Activated CD4-positive, alpha-beta T cell treated with anti-CD3 and anti-CD28 coated beads, Interleukin-2, amount 10 ng/mL, durations not matched to agents 24 days and 14 days (primary cell): ENCODE measurements at places on chromosomes 11 and 22.

- no peak for DNase-seq
Observed at GRCh38 chr11:905952-906351, 4.7 kb downstream of the CHID1 start.

DNA sequence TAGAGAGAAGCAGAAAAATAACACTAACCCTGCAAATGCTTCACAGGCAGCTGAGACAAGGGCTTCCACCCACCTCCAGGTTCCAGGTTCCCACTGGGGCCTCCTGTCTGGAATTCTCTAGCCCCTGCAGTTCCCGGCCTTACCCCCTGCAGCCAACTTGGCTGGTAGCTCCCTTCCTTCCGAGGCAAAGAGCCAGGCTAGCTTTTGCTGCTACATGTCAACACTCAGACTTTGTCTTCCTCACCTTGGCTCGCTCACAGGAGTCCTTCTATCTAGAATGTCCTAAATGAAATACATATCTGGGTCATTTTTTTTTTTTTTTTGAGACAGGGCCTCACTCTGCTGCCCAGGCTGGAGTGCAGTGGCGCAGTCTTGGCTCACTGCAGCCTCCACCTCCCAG lies 9.9 kb upstream of the TTLL1 start:
- DNase-seq = no peak

DNA sequence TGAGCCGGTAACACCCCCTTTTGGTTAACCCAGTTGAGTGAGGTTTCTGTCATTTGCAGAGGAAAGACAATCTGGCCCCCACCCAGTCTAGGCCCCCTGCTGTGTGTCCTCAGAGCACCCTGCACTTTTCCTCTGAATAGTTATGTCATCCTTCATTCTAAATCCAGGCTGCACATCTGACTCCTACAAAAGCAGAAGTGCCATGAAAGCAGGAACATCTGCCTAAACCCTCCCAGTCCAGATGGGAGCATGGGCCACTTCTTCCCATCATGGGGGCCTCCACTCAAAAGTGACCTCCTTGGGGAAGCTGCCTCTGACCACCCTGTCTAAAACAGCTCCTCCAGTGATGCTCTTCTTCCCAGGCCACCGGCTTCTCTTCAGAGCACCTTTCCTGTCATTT lies 53.7 kb upstream of the HMGXB4 start:
- DNase-seq = no peak

DNA sequence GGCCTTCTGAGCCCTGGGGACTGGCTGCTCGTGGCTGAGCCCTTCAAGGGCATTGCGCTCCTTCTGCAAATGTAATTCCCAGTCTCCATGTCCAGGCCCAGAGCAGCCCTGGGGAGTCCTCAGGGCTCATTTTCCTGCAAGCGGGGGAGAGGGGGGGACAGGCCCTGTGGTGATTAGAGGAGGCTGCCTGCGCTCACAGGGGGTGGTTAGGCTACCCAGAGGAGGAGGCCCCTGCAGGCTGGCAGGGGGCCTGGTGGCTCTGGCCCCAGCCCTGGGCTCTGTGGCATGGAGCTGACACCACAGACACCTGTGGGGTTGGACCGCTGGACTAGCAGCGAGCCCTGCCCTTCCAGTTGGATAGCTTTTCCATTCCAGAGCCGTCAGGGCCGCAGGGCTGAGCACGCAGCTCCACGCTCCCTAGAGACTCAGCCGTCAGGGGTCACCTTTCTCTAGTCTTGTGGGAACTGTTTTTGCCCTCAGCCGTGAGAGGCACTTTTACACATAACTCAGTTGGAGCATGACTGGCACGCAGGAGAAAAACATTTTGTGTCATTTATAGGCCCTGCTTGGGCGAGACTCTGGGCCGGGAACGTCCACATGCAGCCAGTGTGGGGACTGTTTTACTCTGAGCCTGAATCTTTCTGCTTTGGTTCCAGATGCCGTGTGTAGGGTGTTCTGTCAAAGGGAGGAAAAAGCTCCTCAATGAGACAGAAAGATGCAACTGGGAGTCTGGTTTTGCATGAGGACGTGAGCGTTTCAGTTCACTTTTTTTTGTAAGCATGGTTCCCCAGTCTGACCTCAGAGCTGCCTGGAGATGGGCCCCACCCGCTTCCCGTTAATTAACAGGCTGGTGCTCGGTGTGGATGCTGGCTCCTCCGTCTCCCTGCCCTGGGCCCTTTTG lies 58.1 kb downstream of the LRP5 start:
- no peak for DNase-seq

GRCh38 chr11:109978895-109979294 lies 114.3 kb upstream of the ZC3H12C start:
- DNase-seq = no peak

- no peak for DNase-seq
Observed at GRCh38 chr11:73384531-73384871, 8.3 kb downstream of the RELT start.

DNA sequence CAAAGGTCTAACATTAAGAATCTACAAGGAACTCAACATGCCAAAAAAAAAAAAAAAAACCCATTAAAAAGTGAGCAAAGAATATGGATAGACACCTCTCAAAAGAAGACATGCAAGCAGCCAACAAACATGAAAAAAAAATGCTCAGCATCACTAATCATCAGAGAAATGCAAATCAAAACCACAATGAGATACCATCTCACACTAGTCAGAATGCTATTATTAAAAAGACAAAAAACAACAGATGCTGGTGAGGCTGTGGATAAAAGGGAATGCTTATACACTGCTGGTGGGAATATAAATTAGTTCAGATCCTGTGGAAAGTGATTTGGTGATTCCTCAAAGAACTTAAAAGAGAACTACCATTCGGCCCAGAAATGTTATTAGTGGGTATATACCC lies 257.7 kb upstream of the PLET1 start:
- DNase-seq = no peak

GRCh38 chr22:16594026-16594425 lies 1.4 kb upstream of the CCT8L2 start:
- no peak for DNase-seq

DNA sequence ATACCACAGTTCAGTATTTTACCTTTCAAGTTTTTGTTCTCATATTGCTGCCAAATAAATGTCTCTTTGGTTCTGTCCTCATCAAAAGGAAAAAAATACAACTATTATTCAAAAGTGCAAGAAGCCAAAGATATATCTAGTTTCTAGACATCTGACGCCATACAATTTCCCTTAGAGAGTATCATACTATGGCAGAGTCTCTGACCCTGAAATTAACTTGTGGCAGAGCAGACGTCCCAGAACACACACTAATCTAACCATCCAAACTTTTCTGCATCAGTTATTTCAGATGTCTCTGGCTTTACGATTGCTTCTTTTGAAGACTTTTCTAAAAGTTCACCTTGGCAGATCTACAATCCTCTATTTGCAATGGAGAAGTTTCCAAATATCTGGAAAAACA lies 2.7 kb downstream of the OR51T1 start:
- DNase-seq = no peak

DNA sequence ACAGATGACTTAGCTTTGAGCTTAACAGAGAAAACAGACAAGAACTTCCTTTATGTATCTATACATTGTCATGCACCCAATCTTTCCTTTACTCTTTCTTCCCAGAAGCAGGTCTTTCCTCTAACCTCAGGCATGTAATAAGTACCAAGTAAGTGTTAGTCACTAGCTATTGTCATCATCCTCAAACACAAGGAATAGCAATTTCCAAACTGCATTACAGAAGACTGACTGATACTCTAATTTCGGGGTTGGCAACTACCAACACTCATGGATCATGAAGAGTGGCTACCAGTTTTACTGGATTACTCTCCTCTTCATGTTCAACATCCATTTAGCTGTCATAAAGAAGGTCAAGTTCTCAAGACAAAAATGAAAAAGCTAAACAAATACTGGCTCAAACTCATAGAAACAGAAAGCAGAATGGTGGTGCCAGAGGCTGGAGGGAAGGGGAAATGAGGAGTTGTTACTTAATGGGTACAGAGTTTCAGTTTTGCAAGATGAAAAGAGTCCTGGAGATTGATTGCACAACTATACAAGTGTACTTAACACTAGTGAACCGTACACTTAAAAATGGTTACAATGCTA lies 111.6 kb downstream of the SIK3 start:
- peak; percentile 76 for DNase-seq

GRCh38 chr22:41201141-41201540 lies 4.0 kb upstream of the L3MBTL2 start:
- DNase-seq = no peak

- DNase-seq = peak; percentile 85
Observed at GRCh38 chr11:128470081-128470480, 117.3 kb downstream of the ETS1 start.
